Psoas muscle (tissue), 8 donors: ENCODE measurements at places on chromosomes 6 and 20.
A peak's percentile ranks its signal among the peaks of the same experiment; 100 is the strongest.

DNA sequence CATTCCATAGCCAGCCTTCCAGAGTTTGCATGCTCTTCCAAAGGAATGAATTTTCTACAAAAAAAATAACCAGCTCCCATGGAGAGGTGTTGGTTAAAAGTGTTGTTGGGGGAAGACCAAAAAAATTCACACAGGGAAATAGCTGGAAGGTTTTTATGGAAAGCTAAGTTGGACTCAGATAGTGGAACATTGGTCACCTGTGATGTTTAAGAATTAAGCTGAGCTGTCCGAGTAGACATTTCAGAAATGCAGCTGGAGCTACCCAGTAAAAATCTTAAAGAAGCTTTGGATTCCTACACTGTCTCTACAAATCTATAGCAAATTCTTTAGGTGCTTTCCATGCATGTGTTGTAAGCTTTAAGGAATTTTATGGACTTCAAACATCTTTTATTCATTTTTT is 155.5 kb downstream of the THBS2 start:
- no peak for DNase-seq

DNA sequence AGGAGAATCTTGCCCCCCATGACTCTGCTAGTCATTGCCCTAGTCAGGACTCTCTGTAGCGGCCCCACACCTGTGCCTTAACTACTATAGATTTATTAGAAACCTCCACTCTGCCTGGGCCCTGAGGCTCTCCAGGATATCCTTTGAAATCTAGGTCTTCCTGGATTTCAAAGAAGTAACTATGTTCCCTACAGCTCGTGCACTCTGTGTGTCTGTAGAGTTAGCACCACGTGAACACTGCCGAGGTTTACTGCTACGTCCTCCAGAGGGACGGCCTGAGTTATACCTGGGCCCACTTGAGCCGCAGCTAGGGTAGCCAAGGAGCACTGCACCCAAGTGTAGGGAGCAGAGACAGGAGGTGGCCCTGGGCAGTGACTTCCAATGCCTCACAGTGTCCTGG is 19.8 kb downstream of the GLP1R start:
- DNase-seq = no peak

DNA sequence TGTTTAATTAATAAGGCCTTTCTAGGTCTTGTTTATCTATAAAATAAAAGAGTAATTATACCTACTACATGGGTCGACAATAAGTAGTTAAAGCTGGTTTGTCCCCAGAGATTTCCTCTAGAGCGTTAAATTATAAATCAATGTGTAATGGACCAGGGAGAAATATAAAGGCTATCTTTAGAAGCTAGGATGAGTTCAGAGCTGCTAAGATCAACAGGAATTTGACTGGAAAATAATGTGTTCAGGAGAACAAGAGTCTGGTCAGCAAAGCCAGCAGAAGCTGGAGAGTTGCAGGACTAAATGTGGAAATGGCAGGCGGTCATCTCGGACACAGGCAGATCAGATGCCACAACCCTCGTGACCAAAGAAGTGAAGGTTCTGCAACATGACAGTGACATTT is 428.8 kb downstream of the EPM2A start:
- DNase-seq = no peak

- peak; percentile 10 for DNase-seq
These were observed 447.0 kb downstream of the LMBRD1 start for GRCh38 chr6:69349771-69350170.

- no peak for DNase-seq
These were observed 34.3 kb upstream of the RCAN2 start for GRCh38 chr6:46525583-46525982.

- peak; percentile 75 for DNase-seq
These were observed 580 bp downstream of the NXT1 start for GRCh38 chr20:23350904-23351838.

- no peak for DNase-seq
These were observed 86.0 kb downstream of the MYB start for GRCh38 chr6:135267085-135267484.
